ENCODE measurements at places on chromosomes 11 and 22.
A peak's percentile ranks its signal among the peaks of the same experiment; 100 is the strongest.

- DNase-seq: no peak
Measured at GRCh38 chr11:12943311-12943710, 65.8 kb upstream of the RASSF10 start.

DNA sequence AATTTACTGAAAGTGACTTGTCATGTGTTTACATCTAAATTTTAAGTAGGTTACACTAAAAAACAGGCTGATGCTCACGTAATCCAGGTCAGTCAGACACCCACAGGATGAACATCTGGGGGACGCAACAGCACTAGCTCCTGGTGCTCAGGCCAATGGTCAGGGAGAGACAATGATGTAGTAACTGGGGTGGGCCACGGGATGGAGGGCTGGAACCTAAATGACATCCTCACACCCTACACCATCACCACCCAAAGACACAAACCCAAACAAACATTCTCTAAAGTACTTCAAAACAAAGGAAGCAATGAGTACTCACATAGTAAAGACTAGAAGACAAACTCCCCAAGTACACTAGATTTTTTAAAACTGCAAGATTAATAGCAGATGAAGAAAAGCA, 53.5 kb upstream of the SLC25A1 start:
- no peak for DNase-seq

DNA sequence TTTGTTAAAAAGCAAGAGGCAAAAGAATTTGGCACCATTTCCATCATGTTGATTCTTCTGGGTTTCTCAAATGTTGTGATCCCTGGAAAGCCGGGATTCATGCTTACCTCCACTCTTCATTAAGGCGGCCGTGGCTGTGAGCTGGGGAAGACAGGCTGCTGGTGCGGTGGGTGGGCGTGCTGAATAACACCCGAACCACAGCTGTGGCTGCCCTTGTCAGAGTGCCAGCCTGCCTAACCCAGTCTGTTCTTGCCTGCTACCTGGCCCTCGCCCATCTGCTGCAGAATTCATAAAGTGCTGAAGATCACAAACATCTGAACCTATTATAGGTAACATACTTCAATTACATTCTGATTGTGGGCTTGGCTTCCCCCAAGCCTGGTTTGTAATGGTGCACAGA, 95.8 kb upstream of the RCN1 start:
- DNase-seq: no peak

GRCh38 chr11:131246663-131247062, 123.8 kb upstream of the NTM start:
- DNase-seq: no peak

- DNase-seq: no peak
Measured at GRCh38 chr22:45084400-45084920, 74.7 kb upstream of the PHF21B start.

- no peak for DNase-seq
Measured at GRCh38 chr22:37182949-37183245, 5.2 kb downstream of the C1QTNF6 start.

GRCh38 chr22:23565305-23565914, 14.7 kb downstream of the IGLL1 start:
- DNase-seq: no peak

- DNase-seq: no peak
Measured at GRCh38 chr22:27154717-27155116, 497.3 kb downstream of the MIAT start.

GRCh38 chr22:39617342-39617741, 46.8 kb downstream of the CACNA1I start:
- DNase-seq: peak; percentile 41

GRCh38 chr11:19614370-19614940, 98.2 kb upstream of the NAV2 start:
- DNase-seq: no peak

- no peak for DNase-seq
Measured at GRCh38 chr22:48025096-48025495, 1262.6 kb downstream of the TBC1D22A start.

DNA sequence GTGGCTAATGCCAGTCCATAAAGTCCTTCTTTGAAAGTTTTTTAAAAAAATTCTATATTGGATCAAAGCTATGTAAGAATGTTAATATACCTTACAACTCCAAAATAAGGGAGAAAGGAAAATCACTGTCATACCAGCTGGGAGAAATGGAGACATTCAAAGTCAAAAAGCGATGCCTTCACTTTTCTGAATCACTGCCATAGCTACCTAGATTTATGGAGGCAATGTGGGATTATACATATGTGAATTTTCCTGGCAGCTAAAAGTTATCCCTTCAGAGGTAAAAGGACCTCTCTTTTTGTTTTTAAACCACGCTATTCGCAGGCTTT, 59.6 kb upstream of the PDE3B start:
- no peak for DNase-seq

DNA sequence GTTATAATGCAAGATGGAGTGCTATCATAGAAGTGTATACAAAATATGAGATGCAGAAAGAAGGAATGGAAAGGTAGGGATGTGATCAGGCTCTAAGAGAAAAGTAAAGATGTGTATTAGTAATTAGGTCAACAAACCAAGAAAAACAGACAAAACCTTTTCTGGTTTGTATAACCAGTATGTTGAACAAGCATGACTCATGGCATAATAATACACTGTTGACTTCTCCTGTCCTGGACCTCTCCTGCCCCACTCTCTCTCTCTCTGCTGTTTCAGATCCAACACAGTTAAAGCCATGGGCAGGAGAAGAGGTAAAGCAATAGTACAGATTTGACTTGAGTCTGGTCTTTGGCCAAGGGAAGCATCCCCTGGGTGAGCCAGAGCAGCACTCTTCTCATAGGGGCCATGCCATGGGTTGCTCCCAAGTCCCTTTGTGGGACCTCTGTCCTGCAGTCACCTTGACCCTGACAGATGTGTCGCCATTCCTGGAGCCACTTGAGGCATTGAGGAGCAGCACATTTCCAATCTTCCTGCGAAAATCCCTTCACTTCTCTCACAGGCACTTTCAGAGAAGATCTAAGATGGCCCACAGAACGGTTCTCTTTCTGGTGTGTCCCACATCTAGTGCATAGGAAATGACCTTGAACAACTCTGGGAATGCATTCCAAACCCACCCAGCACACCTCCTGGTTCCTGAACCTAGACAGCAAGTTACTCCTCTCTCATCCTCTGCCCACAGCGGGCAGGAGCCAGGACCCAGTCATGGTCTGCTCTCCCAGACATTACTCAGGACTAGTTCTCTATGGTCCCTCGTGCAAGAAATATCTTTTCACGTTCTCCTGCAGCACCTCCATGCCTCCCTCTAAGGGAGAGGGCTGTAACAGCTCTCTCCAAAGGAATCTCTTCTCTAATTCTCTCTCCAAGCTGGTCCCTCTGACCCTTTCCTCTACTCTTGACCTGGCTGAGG, 58.2 kb upstream of the PRSS23 start:
- no peak for DNase-seq

- DNase-seq: no peak
Measured at GRCh38 chr11:114615448-114616361, 20.1 kb upstream of the NXPE4 start.

GRCh38 chr11:37280200-37280599, 682.2 kb upstream of the RAG2 start:
- DNase-seq: no peak

DNA sequence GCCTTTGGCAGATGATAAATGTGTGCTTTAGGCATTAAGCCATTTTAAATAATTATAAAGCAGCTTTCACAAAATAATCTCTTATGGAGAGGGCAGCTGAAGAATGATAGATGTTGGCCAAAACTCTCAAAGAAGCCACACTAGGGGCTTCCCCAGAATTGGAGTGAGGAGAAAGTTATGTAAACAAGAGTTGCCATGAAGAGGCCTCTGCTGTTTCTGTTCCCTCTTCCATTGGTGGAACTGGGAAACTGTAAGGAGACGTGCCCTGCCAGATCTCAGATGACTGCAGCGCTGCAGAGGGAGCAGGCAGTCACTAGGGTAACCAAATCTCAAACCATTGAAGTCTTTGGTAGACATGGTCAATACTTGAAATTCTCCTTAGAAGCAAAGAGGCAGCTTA, 19.4 kb upstream of the APLP2 start:
- no peak for DNase-seq

GRCh38 chr22:31578171-31578570, 81.8 kb downstream of the SFI1 start:
- no peak for DNase-seq

DNA sequence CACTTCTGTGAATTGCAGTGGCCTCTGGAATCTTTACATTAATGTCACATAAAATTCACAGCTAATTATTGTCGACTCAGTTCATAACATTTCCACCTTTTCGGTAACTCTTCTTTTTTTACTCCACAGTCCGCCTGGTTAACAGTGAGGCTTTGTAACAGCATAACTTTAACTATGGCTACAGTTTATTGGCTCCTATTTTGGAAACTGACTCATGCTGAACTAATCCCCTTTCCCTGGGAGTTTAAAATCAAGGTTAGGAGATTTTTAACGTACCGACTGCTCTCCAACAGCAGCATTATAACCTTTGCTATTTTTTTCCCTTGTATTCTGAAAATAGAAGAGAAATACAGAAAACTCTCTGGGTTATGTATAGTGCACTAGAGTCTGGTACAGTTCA, 3.2 kb upstream of the POGLUT3 start:
- DNase-seq: no peak

- no peak for DNase-seq
Measured at GRCh38 chr11:104918113-104918824, 20.0 kb upstream of the CASP12 start.

DNA sequence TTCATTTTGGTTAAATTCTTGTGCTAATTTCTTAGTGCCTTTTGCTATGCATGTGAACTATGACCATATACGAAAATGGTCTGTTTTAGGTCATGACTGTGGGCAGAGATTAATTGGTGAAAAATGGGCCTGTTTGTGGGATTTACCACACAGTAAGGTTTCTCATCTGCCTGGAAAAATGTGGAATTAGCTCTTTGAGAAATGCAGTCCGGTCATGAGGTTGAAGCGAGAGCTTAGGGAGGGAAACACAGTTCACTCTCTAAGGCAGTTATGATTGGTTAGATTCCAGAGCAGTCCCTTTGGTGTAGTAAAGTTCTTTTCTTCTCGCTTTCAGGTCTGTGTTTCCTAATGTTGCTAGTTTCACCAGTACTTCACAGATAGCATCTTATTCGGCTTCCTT, 1.2 kb upstream of the PDE3B start:
- DNase-seq: no peak

GRCh38 chr11:2511421-2512369, 66.9 kb downstream of the KCNQ1 start:
- DNase-seq: no peak

GRCh38 chr11:71962428-71963038, 33.7 kb downstream of the RNF121 start:
- no peak for DNase-seq

GRCh38 chr11:9760193-9760575, 96.3 kb downstream of the SWAP70 start:
- no peak for DNase-seq

GRCh38 chr11:133078591-133079404, 453.5 kb downstream of the OPCML start:
- DNase-seq: no peak

GRCh38 chr11:304061-304506, 3.5 kb upstream of the IFITM2 start:
- DNase-seq: no peak

GRCh38 chr22:28183078-28183860, 264.2 kb upstream of the PITPNB start:
- no peak for DNase-seq

DNA sequence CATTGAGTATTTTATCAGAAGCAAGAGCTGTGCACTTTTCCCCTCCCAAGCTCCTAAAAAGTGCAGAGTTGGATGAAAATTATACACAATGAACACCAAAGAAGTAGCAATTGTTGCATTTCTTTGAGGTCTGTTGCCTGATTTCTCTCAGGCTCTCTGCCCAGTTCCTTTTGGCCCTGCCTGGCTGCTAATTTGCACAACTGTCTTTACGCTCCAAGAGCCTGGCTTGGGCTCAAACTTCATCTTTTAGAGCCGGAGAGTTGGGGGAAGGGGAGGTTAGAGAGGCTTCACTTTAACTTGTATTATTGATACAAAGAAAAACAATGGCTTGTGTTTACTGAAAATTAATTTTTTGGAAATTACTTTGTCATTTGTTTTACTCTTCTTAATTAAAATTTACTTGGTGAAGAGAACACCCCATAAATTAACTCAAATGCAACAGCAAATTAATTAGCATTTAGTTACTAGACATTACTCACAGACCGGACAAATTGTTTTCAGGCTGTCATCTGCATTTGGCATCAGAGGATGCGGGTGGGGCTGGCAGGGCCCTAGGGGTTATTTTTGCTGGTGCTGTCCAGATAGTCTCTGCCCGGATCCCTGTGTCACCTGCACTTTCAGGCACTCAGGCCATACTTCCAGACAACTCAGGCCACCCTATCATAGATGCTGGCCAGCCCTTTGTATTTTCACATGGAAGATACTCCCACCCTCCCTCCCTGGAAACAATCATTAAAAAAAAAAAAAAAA, 407.3 kb downstream of the NXPE2 start:
- DNase-seq: no peak

DNA sequence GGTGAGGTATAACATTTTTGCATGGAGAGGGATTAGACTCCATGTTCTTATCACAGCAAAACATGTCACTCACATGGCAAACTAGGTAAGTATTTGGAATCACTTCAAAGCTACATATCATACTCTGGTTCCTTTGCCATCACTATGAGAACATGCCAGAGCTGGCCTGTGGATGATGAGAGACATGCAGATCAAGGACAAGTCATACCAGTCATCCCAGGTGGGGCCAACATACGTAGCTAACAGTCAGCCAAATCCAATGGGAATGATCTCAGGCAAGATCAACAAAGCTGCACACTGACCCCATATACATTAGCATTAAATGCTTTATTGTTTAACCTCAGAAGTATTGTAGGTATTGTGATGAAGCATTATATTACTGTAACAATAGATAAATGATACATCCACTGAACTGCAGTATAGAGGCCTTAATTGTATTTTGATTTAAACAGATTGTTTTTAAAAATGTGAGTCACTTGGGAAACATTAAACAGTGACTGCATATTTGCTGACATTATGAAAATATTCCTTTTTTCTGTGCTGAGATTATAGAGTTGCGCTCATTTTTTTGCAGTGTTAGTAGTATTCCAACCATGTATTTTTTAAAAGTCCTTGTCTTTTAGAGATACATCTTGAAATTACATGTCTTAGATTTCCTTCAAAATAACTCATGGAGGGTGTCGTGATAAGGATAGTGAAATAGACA, 37.3 kb upstream of the ARL14EP start:
- no peak for DNase-seq

DNA sequence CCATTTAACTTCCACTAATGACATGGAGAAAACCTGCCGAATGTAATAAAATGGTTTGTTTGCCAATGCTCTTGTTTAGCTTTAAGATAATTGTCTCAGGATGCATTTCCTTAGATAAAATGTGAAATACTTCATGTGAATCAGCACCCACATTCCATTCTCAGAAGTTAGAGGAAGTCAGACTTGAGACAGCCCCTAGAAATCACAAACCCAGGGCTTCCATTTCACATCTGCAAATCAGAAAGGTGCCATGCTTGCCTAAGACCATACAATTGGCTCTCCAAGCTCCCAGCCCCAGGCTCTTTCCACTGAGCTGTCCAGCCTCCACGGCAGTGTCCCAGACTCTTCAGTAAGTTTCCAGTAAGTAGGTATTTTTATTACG, 35.6 kb upstream of the ADORA2A start:
- no peak for DNase-seq
